ENCODE measurements at places on chromosomes 6 and 20. TPM values are rescaled to one million over a fixed set of nuclear protein-coding genes. Genes with fewer than 3 reads are reported as not detected.

CLPSL1 gene
- not detected for total RNA-seq

KCNK16 gene
- total RNA-seq = not detected

MATN4 gene
- total RNA-seq = not detected

KIFC1 gene
- 0.85 TPM for total RNA-seq

FAM83D gene
- total RNA-seq = 3.6 TPM

SIRPD gene
- not detected for total RNA-seq

MYL9 gene
- total RNA-seq = 1.9 TPM

CALHM5 gene
- under 0.01 TPM for total RNA-seq

IYD gene
- total RNA-seq = under 0.01 TPM

MROH8 gene
- under 0.01 TPM for total RNA-seq

EYS gene
- under 0.01 TPM for total RNA-seq

SMPDL3A gene
- 7.7 TPM for total RNA-seq

TSBP1 gene
- total RNA-seq = not detected

SLC52A3 gene
- 1.3 TPM for total RNA-seq

RGS17 gene
- 3.4 TPM for total RNA-seq

KCNQ5 gene
- 0.96 TPM for total RNA-seq

SNAP25 gene
- not detected for total RNA-seq

ANKRD6 gene
- 7.7 TPM for total RNA-seq

CRISP3 gene
- total RNA-seq = not detected

CAGE1 gene
- not detected for total RNA-seq
